ENCODE measurements at places on chromosomes 7 and 10.

- no peak for DNase-seq
Measured at GRCh38 chr10:523925-524324, 165.5 kb downstream of the DIP2C start.

DNA sequence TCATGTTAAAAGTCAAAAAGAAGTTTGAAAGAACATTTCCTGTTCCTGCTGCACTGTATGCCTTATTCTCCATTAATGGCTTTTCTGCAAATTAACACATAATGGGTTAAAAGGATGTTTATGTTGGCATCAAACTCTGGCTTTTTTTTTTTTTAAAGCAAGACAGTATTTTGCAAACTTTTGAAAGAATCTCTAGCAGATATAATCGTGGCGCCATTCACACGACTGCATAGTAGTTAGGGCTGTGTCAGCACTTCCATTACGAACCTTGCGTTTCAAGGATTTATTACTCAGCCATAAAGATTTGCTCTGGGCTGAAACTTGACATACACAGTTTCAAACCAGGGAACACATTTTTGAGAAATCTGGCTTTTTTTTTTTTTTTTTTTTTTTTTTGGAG is 207.8 kb downstream of the DYNC1I1 start:
- DNase-seq, result no peak

DNA sequence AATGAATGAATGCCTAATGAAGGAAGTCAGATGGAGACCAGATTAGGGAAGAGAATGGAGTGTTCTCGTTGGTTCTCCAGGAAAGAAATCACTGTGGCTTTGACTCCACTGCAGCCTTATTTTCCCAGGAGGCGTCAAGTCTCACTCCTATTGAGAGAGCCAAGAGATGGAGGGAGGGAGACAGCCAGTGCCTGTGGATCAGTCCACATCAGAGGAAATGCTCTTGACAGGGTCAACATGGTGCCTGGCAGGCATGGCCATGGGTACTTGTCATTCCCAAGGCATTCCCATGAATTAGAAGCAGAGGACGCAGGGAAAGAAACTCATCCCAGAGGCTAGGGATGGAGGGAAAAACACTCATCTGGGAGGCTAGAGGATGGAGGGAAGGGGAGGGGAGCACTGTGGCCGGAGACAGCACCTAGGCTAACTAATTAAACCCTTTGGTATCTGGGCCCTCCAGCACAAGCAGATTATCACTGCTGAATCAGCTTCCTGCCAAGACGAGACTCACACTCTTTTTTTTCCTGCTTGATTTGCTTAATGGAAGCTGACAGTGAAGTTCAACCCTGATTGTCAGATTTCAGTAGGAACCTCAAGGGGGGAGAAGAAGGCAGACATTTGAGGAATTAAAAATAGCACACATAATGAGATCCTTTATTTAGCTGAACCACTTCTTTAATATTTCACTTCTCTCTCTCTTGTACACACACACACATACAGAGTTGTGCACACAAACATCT is 1233.2 kb upstream of the AUTS2 start:
- DNase-seq, result no peak

GRCh38 chr7:138581065-138581464 is 120.1 kb downstream of the SVOPL start:
- no peak for DNase-seq

DNA sequence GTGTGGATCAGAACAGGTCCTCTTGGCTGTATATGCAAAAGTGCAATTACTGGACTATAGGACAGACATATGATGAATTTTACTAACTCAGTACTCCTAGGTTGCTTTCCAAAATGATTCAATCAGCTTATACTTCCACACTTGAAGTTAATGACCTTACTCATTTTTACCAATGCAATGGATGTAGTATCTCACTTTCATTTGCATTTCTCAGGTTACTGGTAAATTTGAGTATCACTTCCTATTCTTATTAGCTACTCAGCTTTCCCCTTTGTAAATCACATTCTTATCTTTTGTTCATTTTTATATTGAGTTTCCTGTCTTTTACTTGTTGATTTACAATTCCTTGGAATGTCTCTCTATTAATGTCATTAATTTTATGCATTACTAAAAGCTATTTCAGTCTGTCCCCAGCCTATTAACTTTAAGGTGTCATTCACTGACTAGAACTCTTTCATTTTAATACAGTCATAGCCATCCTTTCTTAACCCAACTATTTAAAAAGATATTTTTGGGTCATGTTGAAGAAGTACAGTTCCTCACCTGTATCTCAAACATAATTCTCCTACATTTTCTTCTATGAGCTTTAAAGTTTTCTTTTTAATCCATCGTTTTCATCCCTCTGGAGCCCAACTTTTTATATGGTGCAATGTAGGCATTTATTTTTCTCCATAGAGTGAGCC is 88.6 kb downstream of the VIM start:
- DNase-seq, result no peak

GRCh38 chr10:48241332-48241731 is 33.2 kb downstream of the FRMPD2 start:
- no peak for DNase-seq

- DNase-seq, result no peak
Measured at GRCh38 chr7:123979876-123980275, 53.0 kb downstream of the TMEM229A start.

GRCh38 chr7:70356085-70356786 is 758.0 kb downstream of the AUTS2 start:
- no peak for DNase-seq

DNA sequence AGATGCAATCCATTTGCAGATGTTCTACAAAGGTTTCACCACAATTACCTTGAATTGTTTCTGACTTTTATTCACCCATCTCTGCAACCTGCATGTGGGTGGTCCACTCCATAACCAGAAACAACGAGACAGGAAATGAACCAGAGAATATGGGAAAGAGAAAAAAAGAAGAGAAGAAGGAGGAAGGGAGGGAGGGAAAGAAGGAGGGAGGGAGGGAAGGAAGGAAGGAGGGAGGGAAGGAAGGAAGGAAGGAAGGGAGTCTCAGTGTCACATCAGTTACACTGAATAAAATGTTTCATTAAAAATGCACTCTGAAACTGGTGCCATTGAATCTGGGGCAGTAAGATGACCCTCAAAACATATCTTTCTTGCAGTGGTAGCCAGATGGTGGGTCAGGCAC is 301.3 kb upstream of the MGMT start:
- no peak for DNase-seq

DNA sequence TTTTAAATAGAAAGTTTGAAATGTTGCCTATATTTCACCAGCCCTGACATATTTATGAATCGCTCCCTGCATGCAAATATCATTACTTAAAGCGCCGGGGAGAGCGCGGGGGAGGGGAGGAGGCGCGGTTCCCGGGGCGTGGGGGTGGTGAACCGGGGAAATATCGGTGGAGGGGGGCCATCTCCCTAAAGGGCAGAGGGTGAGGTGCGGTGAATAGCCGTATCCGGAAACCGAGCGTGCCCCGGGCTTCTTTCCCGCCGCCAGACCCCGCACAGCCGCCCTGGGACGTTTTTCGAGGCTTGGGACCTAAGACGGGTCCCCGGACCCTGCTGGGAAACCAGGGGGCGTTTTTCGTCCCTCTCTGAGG is 6.9 kb upstream of the ZNF503 start:
- DNase-seq, result no peak

DNA sequence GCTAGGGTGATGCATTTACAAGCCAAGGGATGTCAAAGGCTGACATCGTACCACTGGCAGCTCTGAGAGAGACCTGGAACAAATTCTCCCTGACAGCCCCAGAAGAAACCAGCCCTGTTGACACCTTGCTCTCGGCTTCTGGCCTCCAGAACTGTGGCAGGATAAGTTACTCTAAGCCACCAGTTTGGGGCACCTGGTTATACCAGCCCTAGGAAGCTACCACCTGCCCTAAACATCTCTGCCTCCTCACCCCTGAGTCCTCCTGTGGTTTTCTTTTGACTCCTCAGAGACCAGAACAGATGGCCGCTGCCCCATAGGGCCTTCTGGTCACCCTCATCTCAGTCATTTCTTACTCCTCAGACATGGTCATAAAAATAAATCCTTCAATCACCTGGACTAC is 107.4 kb downstream of the CPXM2 start:
- no peak for DNase-seq

- no peak for DNase-seq
Measured at GRCh38 chr7:101743241-101743994, 74.0 kb upstream of the CUX1 start.

GRCh38 chr10:2019281-2019680 is 282.0 kb upstream of the ADARB2 start:
- no peak for DNase-seq

DNA sequence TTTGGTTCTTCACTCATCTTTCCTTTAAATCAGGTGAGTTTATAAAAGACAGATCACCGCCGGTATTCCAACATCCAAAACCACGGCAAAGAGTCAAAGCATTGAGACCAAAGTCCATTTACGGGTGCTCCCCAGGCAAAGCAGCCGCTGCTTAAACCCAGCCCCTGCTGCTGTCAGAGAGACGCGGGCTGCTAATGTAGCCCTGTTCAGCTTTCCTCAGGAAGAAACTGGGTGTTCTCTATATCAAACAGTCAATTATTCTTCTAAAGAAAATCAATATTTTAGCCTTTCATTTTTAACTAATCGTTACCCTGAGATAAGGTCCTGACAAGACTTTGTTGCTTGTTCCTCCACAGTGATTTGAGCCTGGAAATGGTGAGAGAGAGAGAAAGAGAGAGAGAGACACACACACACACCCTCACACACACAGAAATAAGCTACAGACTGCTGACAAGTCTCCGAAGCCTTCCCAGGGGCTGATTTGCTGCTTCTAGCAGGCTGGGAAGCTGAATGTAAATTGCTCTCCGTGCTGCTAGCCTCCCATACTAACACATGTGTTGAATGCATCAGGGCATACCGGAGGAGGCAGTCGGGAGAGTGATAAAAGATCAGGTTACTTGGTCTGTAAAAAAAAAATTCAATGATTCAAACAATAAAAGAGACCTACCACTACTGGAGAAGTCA is 183.0 kb upstream of the ANK3 start:
- DNase-seq, result no peak

- no peak for DNase-seq
Measured at GRCh38 chr10:68870545-68871104, 30.5 kb upstream of the DDX50 start.

- DNase-seq, result no peak
Measured at GRCh38 chr10:62810156-62810902, 5.8 kb downstream of the ADO start.

DNA sequence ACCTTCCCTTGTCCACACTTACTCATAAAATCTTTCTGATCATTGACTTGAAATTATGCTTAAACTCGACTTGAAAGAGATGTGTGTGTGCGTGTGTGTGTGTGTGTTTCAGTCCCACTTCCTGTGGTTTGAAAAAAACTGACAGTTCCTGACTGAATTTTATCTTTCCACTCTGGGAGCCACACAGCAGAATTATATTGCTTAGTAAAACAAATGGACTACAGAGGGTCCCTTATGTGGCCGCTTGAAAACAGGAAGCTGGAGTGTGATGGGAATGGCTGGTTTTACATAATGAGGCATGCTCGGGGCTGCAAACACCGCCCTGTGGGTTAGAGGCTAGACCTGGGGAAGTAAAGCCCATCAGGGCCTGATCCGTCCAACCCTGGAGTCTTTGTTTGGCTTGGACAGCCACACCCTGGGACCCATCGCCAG is 54.8 kb downstream of the LYZL1 start:
- no peak for DNase-seq

DNA sequence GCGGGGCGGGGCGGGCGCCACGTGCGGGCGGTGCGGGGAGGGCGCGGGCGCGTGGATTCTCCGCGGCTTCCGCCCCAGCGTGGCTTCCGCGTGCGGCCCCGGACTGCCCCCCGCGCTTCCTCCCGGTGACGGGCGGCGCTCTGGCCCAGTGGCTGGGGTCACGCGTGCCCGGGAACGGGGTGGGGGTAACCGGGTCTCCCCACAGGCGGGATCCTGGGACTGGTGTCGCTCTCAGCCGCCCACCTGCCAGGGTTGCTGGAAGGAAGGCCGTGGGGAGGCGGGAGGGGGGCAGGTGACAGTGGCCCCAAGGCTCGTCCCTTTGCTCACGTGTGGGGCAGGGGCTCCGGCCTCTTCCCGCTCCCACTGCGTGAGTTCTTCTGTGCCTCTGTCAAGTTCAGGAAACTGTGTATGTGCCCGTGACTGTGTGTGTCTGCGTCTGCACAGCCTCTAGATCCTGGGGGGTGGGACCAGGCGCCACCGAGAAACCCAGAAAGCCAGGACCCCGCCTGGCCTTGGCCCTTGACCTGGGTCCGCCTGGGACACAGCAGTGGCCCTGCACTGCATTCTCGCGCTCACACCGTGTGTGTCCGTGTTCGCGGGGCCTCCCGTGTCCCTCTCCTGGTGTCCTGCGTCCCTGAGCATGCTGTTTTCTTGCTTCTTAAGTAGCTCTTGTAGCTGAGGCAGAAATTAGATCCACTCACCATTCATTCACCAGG is 919 bp downstream of the MAFK start:
- no peak for DNase-seq

DNA sequence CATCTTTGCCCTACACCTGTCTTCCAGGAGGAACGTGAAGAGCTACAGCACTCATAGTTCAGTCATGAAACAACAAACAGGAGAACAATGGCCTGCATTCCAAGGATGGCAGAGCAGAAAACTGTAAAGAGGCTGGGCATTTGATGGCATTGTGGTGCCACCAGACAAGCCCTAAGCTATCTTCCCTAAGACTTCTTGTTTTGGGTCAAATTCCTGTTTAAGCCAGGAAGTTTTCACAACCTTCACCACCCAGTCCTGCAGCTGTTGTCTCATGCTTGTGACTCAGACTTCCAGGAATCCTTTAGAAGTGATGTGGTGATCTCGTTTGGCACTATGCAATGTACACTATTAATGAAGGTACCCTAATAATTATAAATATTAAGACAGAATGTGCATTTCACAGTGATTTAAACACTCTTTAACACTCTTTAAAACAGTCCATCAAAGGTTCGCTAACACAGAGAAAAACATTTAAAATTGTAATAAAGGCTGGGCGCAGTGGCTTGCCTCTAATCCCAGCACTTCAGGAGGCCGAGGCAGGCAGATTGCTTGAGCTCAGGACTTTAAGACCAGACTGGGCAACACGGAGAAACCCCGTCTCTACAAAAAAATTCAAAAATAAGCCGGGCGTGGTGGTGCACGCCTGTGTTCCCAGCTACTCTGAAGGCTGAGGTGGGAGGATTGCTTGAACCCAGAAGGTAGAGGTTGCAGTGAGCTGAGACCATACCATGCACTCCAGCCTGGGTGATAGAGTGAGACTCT is 2.7 kb upstream of the HERPUD2 start:
- peak; percentile 51 for DNase-seq

DNA sequence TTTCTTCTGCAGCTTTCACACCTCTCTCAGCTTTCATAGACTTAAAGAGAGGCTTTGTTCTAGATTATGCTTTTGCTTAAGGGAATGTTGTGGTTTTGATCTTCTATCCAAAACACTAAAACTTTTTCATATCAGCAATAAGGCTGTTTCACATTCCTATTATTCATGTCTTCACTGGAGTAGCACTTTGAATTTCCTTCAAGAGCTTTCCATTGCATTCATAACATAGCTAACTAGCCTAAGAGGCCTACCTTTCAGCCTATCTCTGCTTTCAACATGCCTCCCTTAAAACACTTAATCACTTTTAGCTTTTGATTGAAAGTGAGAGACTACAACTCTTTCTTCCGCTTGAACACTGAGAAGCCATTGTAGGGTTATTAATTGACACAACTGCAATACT is 1117.0 kb upstream of the PHF14 start:
- no peak for DNase-seq
